ENCODE measurements at places on chromosomes 12 and 14. TPM values are rescaled to one million over a fixed set of nuclear protein-coding genes. Genes with fewer than 3 reads are reported as not detected.

PLCZ1 gene
- total RNA-seq = not detected

VRTN gene
- not detected for total RNA-seq

NXPH4 gene
- total RNA-seq = 0.16 TPM

SERPINA4 gene
- 6.1 TPM for total RNA-seq

WASHC3 gene
- 33.0 TPM for total RNA-seq

SLCO1B1 gene
- total RNA-seq = not detected

DNA sequence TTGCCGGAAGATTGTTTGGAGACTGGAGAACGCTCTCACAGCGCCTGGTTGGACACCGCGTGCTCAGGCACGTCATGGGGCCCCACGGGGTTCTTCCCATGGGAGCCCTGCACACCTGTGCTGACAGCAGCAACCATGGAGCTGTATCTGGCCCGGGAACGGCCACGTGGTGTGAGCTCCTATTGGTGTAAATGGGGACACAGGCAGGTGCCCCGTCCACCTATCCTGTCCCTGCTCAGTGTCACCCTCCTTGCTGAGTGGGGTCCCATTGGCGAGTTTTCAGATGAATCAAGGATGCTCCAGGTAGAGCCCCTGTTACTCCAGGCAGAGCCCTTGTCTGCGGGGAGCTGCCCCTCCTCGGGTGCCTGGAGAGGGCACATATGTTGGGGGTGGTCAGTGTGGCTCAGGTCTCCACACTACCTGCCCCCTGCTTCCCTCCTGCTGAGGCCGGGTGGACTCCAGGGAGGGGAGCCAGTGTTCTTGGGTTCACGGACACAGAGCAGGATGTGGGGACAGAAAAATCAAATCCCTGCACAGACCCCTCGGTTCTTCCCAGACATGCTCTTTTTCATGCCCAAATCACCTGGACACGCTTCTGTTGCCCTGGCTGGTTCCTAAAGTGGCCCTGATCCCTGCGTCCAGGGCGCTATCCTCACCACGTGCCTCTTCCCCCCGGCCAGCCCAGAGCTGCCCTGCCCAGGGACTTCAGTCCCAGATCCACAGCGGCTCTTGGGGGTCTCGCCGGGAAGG, 250.1 kb downstream of the ADGRD1 start:
- no peak for DNase-seq

GRCh38 chr14:104439625-104440024, 139.9 kb upstream of the C14orf180 start:
- no peak for DNase-seq

- DNase-seq = no peak
Observed at GRCh38 chr12:84913129-84913515, 523 bp upstream of the SLC6A15 start.

DNA sequence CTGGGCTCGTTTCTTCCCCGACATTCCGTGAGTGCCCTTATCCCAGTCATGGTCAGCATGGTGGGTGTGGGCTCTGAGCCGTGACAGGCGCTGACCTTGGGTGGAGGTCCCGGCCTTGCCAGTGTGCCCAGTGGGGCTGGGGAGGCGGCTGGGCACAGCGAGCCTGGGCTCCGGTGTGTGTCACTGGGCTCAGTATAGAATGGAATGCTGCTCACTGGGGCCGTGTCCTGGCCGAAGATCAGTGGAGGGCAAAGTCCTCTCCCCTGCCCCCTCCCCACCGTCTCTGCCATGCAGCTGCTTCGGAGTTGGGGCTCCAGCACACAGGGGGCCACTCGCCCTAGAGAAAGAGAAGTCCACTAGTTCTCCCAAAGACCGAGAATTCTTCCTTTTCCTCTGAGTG, 164.4 kb downstream of the TSPAN9 start:
- DNase-seq = no peak

DNA sequence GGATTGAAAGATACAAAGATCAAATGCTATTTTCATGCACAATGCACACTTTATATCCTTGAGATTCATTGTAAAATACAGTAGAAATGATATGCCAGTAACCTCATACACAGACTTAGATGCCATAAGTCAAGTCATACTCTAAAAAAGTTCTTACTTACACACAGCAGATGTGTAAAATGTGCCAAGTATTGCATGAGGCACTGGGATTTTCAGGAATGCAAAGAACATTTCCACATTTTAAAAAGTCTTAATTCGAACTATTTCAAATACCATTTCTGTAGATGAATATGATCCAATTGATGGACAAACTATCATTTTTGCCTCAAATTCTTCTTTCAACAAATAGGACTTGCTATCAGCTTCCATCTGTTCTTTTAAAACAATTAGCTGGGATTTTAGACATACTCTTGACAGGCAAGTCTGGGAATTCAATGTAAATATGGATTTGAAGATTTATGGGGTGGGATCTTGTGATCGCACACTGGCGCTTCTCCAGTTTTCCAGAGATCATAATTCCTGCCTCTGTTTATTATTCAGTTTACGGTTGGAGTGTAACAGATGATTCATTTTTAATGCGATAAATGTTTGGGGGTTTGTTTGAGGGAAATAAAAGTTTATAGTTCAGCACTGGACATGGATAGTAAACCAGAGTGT, 183.8 kb downstream of the PAX9 start:
- DNase-seq = no peak

GRCh38 chr14:78090864-78091263, 79.3 kb upstream of the NRXN3 start:
- DNase-seq = no peak

GRCh38 chr14:74953686-74954085, 1.7 kb downstream of the PGF start:
- DNase-seq = no peak

DNA sequence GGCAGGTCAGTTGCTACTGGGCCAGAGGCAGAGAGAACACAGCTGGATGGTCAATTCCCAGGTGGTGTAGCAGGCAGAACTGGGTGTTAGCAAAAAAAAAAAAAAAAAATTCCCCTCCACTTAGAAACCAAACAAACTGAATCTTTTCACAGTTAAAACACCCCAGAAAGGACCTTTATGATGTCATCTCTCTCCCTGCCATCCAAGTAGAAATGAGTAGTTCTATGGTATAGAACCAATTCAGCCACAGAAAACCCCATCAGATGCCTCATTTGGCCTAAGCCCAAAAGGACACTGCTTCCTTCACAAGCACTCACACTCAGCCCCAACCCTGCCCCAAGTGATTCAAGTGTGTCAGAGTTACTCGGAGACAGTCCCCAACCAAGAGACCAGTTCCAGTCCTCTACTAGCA, 230.8 kb downstream of the DPF3 start:
- no peak for DNase-seq
